BE2C (cell line): ENCODE measurements at places on chromosomes 12 and 14.

- DNase-seq = no peak
These were observed 5.8 kb upstream of the ZFP36L1 start for GRCh38 chr14:68798621-68799020.

GRCh38 chr12:81340910-81341309 lies 263.0 kb downstream of the ACSS3 start:
- DNase-seq = no peak

GRCh38 chr12:120529641-120530417 lies 871 bp upstream of the COQ5 start:
- no peak for DNase-seq

DNA sequence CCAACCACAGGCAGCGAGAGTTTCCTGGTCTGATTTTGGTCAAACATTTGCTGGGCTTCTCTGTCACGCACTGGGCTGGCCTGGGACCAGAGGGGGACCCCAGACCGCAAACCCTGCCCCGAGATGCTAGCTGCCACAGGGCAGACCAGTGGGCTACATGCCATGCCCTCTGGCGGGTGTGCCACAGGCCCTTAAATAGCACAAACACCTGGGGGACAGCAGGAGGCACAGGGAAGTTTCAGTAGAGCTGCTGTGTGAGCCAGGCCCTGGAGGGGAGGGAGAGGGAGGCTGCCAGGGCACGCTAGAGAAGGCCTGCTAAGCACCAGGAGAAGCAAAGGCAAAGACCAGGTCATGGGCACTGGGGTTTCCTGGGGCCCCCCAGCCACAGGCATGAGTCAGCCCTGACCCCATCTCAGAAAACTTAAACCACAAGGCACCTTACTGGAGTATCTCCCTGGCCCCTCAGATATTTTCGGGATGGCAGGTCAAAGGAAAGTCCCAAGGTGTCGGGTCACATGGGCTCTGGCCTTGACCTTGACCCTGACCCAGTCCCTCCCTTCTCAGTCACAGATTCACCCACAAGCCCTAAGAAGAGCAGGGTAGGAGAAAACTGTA lies 29.2 kb downstream of the ITPK1 start:
- DNase-seq = no peak

DNA sequence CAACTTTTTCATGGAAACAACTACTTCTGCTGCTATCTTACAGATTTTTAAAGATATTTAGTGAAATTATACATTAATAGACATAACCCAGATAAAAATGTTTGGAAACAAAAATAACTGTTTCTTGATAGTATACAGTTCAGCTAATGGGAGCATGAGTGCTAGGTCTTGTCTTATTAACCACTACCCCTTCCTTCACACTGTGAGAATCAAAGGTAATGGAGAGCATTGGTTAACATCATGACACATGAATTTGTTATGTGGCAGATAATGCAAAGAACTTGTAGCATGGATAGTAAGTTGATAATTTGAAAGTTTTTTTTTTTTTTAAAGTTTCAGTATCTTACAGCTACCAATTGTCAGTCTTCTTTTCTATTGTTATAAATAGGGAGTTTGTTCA lies 44.2 kb downstream of the CCDC91 start:
- DNase-seq = no peak

- DNase-seq = no peak
These were observed 209.3 kb downstream of the AEBP2 start for GRCh38 chr12:19648591-19648990.

DNA sequence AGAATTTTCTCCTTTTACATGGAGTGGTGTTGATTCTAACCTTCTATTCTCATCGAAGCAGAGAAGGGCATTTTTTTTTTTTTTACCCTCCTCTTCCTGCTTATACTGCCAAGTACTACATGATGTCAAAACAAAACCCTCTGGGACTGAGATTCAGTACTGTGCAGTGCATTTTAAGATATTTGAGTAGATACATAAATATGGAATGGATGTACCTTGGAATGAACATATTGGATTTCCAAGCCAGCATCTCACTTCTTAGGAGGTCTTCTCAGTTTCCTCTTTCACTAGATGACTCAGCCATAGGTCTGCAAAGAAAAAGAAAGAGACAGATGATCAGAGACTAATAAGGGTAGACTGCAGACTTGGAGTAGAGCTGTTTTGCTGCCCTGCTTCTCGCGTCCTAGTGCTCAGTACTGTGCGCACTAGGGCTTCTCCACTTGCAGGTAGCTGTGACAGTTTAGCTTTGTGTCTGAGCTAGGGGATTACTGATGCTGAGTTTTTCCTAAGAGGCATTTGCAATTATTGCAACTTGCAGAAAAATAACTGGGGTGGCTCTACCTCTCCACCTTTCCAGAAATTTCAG lies 20.4 kb downstream of the TPH2 start:
- DNase-seq = no peak

GRCh38 chr14:64232095-64232838 lies 61.9 kb downstream of the ESR2 start:
- DNase-seq = peak; percentile 42

DNA sequence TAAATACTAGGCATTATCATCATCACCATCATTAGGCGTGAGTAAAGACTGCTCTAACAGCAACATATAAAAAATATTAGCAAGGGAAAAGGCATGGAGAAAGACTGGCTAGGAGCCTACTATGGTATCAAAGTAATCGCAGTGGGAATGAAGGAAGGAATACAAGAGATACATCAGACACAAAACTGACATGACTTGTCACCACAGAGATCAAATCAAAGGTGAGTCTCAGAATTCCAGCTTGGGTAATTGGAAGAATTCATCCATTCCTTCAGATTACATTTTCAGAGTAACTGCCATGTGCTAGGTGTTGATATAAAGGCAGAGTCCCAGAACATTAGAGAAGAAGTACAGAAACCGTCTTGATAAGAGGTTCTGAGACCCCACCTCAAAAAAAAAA lies 10.2 kb downstream of the ZBTB25 start:
- DNase-seq = no peak

DNA sequence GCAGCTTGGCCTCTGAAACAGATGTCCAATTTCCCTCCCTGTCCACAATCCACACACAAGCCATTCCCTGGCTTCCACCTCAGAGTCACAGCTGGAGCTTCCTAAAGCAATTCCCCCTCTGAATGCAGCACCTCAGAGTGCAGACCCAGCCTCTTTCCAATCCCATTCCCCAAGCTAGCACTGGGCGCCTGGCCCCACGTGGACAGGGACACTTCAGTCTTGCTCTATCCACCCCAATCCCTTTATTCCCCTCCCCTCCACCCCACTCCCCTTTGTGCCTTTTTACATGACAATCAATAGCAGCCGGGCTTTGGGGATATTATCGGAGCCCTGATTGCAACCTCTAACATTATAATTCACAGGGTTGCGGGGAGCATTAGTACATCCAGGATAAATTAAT lies 292.6 kb downstream of the TTC8 start:
- no peak for DNase-seq
